Stimulated activated CD8-positive, alpha-beta memory T cell treated with anti-CD3 and anti-CD28 coated beads, Interleukin-15, amount 100 ng/mL, for 48 hours (primary cell): ENCODE measurements at places on chromosomes 6 and 20.

- no peak for DNase-seq
These were observed 164.4 kb upstream of the TAB2 start for GRCh38 chr6:149153100-149153499.

DNA sequence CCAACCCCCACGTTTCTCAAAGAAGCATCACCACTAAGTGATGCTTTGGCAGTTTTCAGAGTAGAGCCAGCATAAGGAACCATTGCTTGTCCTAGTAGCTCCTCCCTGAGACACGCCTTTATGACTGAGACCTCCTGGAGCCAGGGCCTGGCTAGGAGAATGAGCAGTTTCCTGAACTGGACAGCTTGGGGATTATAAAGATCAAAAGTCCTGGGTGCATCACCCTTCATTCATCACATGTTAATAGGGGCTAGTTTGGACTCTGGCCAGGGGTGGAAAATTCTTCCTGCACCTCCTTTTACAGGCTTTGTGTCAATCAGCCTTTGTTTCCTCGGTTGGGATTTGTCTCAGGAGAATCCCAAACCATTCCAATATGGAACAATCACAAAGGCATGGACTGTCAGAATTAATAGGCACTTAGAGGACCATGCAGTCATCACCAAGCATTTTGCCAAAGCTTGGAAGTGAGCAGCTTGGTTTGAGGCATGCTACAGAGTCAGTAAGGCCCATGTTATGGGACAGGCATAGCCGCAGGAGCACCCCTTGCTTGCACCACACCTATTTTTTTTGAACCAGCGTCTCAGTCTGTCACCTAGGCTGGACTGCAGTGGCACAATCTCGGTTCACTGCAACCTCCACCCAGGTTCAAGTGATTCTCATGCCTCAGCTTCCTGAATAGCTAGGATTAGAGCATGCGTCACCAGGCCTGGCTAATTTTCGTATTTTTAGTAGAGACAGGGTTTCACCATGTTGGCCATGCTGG, 64.9 kb upstream of the TGM3 start:
- DNase-seq = no peak

- DNase-seq = no peak
These were observed 123.1 kb downstream of the RNGTT start for GRCh38 chr6:88840289-88840688.

DNA sequence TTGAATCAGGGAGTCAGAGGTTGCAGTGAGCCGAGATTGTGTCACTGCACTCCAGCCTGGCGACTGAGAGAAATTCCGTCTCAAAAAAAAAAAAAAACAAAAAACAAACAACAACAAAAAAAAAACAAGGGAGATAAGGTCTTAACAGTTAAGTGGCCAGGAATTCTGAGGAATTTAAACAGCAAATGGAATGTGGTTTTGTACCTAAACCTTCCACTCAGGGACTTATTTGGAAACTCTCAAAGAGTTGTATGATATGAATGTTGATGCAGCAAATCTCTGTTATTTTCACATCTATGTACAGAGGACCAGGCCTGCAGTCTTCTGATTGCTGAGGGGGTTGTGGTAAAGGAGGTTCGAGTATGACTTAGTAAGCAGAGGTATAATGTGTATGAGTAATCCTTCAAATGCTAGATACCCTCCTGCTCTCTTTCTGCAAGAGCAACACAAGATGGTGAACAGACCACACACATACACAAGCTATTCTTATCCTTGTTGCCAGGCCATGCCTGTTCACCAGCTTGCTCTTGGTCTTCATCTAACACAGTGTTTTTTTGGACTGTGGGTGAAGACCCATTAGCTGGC, 174.9 kb upstream of the SCGN start:
- no peak for DNase-seq

GRCh38 chr6:88599571-88599970, 363.8 kb downstream of the RNGTT start:
- DNase-seq = no peak
